ENCODE measurements at places on chromosomes 4 and X.

GRCh38 chrX:1449823-1450149 lies 2.9 kb downstream of the ASMTL start:
- no peak for DNase-seq

DNA sequence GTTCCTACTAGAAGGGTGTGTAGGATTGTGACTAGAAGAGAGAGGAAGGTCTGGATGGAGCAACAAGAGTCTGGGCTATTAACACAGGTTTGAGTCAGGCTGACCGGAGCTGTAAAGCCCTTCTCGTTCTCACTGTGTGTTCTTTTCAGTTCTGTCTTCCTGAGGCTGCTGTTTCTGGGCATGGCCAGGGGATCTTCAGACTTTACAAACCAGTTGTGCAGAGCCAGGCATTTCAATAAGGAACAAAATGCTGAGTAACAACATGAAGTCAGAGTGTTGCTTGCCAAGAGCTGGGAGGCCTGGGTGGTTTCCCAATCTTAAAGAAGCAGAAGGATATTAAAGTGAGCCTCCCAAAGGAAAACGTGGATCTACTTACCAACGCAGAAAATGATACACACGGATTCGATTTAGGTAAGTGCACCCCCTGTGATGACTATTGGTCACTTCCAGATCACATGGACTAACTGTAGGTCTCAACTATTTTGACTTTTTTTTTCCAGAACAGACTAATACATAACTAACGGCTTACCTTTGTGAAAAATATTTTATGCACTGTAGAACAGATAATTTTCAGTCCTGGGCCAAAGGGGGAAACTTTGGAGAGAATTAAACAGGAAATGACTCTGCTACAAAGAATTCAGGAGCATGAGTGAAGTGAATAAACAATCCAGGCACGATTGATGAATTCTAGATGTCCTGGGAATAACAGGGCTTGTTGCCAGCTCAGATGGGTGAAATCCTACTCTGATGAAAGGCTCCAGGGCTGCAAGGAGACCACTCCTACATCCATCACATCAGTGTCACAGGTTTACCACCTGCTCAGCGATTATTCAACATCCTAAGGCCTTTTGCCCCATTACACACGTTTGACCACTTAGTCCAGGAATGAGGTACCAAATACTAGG lies 94.5 kb downstream of the ANXA3 start:
- peak; percentile 86 for DNase-seq

GRCh38 chr4:134465417-134465816 lies 263.8 kb upstream of the PABPC4L start:
- no peak for DNase-seq

DNA sequence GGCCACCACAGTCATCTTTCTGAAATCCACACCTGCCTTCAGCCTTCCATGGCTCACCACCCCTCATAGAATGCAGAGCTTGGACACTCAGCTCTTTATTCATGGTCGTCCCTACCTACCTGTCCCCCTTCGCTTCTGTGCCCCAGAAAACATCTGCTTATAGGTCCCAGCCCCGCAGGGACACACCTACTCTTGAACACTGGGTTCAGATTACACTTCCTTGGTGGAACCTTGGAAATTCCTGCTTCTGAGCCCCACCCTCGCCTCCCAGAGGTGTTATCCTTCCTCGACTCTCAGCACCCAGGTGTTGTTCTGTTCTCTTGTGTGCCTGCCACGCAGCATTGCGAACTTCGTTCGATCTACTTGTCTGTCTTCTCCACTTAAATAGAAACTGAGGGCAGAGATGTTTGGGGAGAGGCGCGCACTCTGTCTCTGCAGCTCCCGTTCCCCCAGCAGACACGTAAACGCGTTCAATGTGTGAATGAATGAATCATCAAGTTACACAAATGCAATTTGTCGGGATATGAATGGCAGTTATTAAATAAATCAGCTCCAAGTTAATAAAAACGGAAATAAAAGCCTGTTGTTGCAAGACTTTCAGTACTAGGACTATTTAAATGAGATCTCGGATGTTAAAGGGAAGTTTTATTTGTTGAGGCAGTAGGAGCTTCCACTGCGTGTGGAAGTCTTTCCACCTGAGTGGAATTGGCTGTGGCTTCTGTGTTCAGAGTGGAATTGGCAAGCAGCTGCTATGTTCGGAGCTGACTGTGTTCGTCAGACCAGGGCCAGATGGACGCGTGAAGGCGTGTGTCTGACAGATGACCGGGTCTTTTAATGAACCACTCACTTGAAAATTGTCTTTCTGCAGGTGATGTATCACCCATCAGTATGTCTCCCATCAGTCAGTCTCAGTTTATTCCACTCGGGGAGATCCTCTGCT lies 95.6 kb downstream of the STOX2 start:
- no peak for DNase-seq

- no peak for DNase-seq
Measured at GRCh38 chr4:28730304-28730703, 1869.7 kb downstream of the STIM2 start.

DNA sequence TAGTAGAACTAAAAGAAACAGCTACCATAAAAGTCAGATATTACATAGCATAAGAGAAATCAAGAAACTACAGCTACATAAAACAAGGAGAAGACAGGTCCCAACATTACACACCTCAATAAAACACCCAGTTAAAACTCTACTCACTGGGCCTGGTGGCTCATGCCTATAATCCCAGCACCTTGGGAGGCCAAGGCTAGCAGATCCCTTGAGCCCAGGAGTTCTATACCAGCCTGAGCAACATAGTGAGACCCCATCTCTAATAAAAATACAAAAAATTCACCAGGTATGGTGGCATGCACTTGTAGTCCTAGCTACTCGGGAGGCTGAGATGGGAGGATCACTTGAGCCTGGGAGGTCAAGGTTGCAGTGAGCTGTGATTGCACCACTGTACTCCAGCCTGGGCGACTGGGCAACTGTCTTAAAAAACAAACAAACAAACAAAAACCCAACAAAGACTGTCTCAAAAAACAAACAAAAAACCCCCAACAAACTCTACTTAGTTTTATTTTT lies 15.2 kb upstream of the TXLNG start:
- no peak for DNase-seq

DNA sequence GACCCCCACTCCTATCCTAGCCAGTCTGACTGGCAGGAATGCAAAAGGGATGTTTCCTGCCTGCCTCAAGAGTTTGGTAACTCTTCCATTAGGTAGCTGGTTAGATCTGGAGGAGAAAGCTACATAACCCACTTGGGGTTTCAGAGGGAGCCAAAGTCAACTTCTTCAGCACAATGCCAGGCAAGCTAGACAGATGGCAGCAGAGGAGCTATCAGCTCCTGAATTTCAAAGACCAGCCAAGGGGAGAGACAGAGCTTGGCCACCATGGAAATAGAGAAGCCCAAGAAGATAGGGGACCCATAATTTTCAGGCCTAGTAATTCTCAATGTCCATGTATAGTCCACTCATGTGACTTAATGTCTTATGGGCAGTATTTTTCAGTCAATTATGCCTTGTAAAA lies 56.4 kb downstream of the PGRMC1 start:
- DNase-seq = no peak

GRCh38 chr4:73593631-73594241 lies 26.5 kb downstream of the RASSF6 start:
- DNase-seq = no peak

DNA sequence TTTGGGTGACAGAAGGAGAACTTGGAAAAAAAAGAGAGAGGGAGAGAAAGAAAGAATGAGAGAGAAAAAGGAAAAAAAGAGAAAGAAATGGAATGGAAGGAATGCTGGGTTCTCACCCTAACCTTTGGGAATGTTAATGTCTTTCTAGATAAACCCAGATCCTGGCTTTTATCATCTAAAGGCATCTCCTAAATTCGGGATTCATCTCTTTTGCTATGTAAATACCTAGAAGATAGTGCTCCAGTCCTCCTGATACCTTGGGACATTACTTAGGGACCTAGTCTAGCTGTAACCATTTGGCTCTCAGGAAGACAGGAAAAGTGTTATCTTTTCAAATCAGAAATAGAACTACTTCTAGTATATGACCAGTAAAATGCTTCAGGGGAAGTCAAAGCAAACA lies 15.8 kb upstream of the SPCS3 start:
- no peak for DNase-seq

DNA sequence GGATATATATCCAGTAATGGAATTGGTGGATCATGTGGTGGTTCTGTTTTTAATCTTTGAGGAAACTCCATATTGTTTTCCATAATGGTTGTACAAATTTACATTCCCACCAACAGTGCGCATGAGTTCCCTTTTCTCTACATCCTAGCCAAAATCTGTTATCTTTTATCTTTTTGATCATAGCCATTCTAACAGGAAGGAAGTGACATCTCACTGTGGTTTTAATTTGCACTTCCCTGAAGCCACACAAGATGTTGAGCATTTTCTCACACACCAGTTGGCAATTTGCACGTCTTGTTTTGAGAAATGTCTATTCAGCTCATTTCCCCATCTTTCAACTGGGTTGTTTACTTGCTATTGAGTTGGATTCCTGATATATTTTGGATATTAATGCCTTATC lies 194.9 kb downstream of the CBLL2 start:
- DNase-seq = no peak

GRCh38 chr4:76951672-76952010 lies 2.1 kb downstream of the SEPTIN11 start:
- DNase-seq = no peak

- DNase-seq = no peak
Measured at GRCh38 chr4:101018836-101019235, 328.5 kb downstream of the PPP3CA start.

DNA sequence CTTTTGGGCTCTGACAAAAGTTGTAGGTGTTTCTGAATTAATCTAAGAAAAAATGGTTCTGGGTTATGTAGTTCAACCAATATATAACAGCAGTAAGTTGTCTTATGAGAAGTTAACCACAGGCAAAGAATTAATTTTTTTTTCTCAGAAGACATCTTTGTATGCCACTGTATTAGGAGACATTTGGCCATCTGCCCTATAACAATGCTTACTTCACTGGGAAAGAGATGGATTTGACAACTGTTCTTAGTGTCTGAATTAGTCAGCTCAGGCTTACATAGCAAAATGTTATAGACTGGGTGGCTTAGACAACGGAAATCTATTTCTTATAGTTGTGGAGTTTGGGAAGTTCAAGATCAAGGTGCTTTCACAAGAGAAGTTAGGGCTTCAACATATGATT lies 508.1 kb downstream of the STIM2 start:
- no peak for DNase-seq

DNA sequence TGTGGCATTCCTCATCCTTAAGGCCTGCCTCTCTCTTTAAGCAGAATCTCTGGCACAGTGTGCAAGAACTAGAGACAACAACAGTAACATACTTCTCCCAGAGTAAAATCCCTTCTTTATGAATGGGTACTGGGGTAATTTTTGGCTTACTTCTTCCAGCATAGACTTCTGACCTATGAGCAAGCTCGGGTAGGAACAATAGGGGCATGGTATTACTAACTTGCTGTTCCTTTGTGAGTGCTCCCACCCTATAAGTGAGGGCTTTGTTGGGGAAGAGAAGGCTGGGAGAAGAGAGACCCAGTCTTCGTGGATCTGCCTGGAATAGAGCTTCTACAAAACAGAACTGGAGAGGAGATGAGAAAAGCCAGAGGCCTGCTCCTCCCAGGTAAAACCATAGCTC lies 30.2 kb downstream of the CLDN2 start:
- no peak for DNase-seq

- DNase-seq = no peak
Measured at GRCh38 chr4:140764785-140765392, 8.7 kb upstream of the TBC1D9 start.

GRCh38 chr4:164169591-164169990 lies 584.3 kb upstream of the SMIM31 start:
- DNase-seq = no peak

DNA sequence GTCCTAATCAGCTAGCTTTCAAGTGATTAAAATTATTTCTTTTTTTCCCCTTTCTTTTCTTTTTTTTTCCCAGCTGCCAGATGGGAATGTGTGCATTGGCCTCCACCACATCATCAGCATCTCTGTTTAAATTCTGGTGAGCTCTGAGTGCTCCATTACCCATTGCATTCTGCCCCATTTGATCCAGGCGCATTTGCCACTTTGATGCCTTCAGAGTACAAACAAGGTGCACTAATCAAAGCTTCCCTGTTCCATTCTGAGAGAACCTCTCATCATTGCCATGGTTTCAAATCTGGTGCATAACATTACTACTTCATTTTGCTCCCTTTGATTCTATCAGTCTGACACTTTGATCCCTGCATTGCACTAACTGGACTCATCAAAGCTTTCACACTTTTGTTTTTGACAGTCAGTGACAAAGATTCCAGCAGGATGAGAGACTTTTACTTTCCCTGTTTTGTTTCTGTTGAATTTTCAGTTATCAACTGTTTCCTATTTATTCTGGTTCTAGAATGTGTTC lies 238.8 kb upstream of the PCDH10 start:
- DNase-seq = no peak

DNA sequence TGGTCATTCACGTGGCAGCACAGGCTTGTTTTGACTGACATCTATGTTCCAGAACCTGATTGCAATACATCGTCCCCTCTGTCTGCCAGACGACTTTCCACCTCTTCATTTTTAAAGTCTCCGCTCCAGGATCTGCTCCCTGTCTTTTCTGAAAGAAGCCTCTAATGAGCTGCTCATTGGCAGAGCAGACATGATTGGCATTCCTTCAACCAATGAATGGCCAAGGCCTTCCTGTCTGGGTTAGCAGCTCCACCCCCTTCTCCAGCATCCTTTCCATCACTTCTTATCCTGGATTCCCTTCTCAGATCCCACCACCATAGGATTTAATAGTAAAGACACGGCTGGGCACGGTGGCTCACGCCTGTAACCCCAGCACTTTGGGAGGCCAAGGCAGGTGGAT lies 202.7 kb upstream of the KLF3 start:
- DNase-seq = no peak

- DNase-seq = no peak
Measured at GRCh38 chrX:69185886-69186285, 20.6 kb upstream of the PJA1 start.

DNA sequence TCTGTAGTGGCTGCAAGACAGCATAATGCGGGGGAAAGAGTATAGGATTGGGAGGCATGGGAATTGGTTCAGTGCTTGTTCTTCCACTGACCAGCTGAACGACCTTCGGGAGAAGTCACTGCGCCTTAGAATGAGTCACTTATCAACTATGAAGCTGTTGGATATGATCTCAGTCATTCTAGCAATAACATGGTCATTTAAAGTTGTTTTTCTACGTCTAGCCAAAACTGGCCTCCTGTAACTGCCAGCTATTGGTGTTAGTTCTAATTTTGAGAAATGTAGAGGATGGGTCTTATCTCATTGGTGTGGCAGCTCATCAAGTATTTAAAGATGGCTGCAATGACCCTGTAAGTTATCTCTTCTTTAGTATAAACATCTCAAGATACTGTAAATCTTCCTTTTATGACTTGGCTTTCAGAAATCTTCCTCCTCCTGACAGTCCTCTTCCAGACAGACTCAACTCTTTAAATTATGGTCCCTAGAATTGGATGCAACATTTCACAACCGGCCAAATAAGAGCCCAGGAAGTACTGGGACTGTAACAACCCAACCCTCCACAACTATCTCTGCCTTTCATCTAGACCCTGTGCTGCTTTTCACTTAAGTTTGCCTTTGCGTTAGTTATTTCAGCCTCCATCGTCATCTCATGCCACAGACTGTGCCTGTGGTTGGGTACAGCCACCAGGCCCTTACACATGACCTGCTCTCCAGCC lies 243.3 kb downstream of the CBR4 start:
- no peak for DNase-seq

GRCh38 chr4:114196606-114197005 lies 217.2 kb upstream of the ARSJ start:
- no peak for DNase-seq

- no peak for DNase-seq
Measured at GRCh38 chr4:106269711-106270110, 46.3 kb downstream of the TBCK start.

All from right hindlimb (tissue), 1 donor.